ENCODE measurements at places on chromosomes 3 and 15.

GRCh38 chr3:10532939-10533736 lies 27.8 kb upstream of the ATP2B2 start:
- no peak for DNase-seq

DNA sequence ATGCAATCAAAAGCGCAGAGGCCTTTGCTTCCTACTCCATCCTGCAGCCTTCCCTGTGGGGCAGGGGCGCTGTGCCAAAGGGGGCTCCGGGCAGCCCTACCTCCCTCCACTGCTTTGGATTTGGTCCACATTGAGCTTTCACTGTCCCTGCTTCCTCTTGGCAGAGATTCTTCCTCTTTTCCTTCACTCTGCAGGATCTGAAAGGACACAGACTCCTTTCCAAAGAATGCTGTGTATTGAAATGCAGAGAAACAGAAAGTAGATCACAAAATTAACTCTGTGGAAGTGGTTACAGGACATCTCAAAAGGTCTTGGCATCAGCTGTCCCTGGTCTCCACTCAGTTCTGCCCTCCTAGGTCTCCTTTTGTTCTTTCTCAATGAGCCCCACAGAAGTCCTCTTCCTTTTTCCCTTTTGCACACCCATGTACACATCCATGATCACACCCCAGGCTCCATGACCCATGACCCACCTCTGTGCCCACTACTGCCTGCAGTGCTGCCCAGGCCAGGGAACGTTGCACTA lies 64.1 kb downstream of the CCR1 start:
- no peak for DNase-seq

GRCh38 chr15:52362497-52362896 lies 66.9 kb upstream of the MYO5C start:
- no peak for DNase-seq

- no peak for DNase-seq
These were observed 38.9 kb upstream of the IREB2 start for GRCh38 chr15:78399091-78399490.

- DNase-seq: no peak
These were observed at the start of gene THBS1 for GRCh38 chr15:39580485-39581241. Gene THBS1, plus strand, starts transcription at chr15:39581079. Its CDS starts 779 bp downstream, at chr15:39581858.
